ENCODE measurements at places on chromosomes 3 and 15. TPM values are rescaled to one million over a fixed set of nuclear protein-coding genes. Genes with fewer than 3 reads are reported as not detected.

DNA sequence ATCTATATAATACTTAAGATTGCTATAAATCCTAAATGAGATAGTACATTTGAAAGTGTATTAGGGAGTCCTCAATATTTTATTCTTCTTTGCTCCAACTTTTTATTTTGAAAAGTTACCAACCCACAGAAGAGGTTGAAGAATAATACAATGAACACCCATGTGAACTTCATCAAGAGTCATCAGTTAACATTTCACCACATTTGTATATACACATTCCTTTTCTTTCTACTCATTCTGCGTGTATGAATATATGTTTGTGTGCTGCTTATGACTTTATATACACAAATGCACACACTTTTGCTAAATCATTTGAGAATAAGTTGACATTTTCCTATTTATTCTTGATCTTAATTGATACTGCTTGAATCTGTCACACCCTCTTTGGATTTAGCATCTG, 193.3 kb upstream of the CGNL1 start:
- DNase-seq: no peak

The HIGD2B gene
- not detected for polyA plus RNA-seq

- DNase-seq: peak; percentile 16
Observed at GRCh38 chr15:57082054-57082728, 163.7 kb downstream of the TCF12 start.

DNA sequence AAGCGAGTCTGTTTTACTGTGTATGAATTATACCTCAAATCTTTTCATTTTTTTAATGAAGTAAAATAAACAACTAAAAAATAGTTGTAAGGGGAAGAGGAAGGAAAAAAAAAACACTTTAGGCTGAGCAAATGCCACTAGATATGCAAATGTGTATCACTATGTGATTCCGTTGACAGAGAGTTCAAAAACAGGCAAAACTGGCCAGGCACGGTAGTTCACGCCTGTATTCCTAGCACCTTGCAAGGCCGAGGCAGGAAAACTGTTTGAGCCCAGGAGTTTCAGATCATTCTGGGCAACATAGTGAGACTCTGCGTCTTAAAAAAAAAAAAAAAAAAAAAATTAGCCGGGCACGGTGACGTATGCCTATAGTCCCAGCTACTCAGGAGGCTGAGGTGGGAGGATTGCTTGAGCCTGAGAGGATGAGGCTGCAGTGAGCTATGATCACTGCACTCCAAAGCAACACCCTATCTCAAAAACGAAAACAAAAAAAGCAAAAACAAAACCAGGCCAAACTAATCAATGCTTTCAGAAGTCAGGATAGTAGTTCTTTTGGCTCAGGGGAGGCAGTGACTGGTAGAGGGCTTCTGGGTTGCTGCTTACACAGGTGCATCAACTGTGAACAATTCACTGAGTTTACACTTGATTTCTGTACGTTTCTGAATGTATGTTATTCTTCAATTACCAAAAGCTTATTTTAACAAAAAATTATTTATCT, 7.4 kb downstream of the PRC1 start:
- DNase-seq: no peak

The ZCWPW2 gene
- 1.7 TPM for polyA plus RNA-seq

DNA sequence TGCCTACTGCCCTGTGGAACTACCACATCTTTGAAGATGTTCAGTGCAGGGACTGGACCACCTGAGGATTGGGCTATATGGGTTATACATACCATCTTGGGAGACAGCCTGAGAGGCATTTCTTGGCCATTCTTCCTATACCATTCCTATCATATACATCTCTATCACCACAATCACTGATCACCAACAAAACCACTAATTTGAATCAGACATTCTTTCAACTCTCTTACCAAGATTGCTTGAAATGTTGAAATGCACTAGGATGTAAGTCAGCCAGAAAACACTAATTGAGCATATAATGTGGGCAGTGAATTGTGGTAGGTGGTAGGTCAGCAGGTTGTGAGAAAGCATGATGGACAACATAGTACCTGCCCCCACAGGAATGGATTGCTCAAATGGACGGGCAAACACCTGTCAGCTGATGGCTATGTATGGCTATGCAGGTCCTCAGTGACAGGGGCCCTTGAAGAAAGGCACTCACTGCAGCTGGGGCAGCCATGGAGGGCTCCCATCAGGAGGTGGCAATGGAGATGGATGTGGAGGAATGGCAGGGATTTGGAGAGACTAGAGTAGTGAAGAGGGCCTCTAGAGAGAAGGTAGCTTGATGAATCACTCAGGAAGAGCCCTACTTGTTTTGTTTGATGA, 49.1 kb downstream of the AMOTL2 start:
- no peak for DNase-seq

- no peak for DNase-seq
Observed at GRCh38 chr3:128226186-128226725, 73.0 kb downstream of the EEFSEC start.

- DNase-seq: no peak
Observed at GRCh38 chr3:55327131-55327920, 159.8 kb downstream of the WNT5A start.

The TXNRD3 gene
- polyA plus RNA-seq: 21.5 TPM

DNA sequence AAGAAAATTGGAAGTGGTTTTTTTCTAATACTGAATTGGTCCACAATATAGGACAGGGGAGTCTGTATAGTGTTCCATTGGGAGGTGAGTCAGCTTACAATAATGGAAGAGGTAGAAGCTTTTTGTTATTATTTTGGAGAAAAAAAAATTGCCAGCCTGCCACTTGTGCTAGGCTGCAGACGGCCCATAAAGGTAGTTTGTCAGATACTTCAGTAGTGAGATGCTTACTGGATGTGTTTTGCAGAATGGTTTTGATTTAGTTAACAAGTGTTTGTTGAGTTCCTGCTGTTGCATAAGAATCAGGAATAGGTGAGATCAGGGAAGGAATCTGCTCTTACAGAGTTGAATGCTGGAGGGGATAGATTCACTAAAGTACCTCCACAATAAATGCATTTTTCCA, 1.0 kb downstream of the DTWD1 start:
- DNase-seq: no peak

The MORC1 gene
- polyA plus RNA-seq: 0.49 TPM

The ZPLD1 gene
- polyA plus RNA-seq: 0.62 TPM

DNA sequence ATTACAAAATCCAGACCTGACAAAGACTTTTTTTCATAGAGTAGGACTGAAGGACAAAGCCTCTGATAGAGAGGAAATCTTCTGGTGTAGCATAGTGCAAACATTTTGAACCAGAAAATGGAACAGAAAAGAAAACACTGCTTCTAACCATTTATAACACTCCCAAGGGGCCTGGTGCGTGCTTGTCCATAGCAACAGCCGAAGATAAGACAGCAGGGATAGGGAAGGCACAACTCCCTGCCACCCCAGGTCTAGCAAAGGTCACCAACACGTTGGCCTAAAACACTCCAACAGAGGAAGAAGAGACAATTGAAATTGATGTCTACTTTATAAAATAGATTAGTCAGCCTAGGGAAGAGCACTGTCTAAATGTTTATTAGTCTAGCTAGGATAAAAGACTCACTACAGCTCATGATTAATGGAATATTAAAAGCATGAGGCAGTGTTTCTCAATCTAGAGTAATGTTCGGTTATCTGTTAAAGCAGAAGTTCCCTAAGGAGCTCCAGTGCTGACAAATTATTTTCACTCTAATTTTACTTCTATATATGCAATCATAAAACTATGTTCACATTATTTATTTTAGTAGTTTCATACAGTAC, 145.2 kb downstream of the P3H2 start:
- DNase-seq: no peak

DNA sequence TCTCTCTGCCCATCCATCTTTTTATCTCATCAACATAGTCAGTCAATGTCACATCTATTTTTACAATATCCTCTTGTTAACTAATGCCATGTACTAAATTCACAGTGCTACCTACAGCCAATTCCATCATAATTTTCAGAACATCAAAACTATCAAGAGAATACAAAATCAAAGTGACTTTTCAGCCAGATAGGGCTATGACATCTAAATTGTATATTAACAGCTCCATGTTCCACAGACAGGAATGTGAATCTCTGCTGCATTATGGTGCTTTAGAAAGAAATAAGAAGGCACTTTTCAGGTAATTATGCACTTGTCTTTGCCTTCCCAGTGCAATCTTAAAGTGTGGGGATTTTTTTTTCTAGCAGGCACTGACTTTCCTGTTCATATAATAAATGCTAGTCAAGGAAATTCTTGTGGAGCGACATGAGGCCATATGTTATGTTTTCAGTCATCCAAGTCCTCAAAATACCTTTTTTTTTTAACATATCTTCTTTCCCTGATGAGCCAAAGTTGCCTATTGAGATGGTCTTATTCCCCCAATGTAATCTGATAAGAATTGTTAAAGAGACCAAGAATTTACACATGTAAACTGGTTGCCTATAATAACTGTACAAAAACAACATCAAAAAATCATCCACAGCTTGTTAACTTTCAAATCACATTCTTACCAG, 252.0 kb upstream of the CNTN3 start:
- DNase-seq: no peak

DNA sequence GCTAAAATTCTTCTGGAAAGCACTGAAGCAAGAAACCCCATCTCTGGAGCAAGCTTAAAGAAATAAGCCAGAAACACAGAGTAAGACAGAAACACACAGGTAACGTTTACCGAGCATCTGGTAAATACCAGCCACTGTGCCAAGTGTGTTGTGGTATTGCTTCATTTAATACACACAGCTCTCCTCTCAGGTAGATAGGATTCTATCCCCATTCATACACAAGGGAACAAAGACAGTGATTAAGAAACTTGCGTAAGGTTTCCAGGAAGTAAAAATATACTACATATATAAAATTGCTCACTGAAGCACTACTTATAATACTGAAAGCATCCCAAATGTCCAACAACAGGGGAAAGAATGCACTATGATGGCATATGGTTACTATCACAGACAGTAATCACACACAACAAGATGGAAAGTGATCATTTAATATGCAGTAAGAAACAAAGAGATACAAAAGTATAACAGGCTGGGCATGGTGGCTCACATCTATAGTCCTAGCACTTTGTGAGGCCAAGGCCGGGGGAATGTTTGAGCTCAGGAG, 27.5 kb downstream of the TAMM41 start:
- DNase-seq: no peak

DNA sequence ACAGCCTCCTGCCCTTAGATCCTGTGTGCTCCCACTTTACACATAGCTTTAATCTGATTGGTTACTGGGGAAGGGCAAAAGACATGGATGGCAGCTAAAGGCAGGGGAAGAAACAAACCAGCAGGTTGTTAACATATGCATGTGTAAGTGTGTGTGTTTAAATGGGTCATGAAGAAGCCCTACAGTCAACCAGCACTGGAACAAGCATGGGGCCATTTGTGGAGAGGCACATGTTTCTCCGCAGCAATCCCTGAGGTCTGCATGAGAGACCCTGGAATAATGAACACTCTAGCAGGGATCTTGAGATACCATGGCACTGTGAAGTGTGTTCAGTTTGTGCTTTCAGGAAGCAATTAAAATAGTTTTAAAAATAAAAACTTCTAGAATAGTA, 6.0 kb downstream of the KLF13 start:
- DNase-seq: no peak

The NAA80 gene
- 7.6 TPM for polyA plus RNA-seq

The MEX3B gene
- 12.9 TPM for polyA plus RNA-seq

DNA sequence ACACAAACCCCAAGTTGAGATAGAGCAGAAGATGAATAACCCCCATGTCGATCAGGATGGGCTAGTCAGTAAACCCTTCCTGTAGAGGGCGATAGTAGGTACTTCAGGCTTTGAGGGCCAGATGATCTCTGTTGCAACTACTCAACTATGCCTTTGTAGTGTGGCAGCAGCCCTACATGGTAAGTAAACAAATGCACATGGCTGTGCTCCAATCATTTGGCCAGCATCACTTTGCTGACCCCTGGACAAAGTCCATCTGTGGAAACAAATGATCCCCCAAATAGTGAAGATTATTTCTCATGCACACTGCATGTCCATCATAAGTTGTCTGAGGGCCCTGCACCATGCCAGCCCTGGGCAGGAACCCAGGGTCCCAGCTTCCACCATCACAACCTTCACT, 402.2 kb upstream of the PROK2 start:
- no peak for DNase-seq

DNA sequence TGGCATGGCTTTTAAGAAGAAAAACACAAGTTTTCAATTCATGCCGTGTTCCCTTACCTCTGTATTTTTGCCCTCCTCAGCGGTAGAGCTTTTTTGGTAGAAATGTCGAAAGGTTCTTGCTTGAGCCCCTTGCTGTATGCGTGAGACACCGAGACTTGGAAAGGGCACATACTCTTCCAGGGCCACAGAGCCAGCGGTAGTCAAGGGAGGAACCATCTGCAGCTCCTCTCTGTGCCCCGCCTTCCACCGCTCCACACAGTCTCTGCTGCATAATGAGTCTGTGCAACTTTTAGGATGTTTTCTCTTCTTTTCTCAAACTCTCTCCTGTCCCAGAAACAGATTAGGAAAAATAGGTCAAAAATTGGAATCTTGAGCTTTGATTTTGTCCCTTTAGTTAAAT, 77.5 kb downstream of the LPP start:
- no peak for DNase-seq

- no peak for DNase-seq
Observed at GRCh38 chr3:14154276-14154675, 24.1 kb downstream of the XPC start.

The SPINT1 gene
- 60.3 TPM for polyA plus RNA-seq

DNA sequence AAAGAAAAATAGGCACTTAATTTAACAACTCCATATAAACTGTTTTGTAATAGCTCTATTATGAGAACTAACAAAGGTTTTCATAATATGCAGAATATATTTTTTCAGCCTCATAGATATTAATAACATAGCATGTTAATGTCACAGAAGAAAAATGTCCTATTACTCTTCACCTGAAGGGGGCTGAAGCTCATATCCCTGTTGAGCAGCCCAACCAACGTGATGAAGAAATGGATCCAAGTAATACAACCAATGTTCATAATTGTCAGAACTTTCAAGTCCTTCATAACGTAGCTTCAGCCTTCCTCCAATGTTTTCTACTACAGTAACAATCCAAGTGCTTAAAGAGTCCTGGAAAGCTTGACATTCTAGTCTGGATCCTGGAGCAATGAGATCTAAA, 34.5 kb upstream of the STIMATE start:
- no peak for DNase-seq

DNA sequence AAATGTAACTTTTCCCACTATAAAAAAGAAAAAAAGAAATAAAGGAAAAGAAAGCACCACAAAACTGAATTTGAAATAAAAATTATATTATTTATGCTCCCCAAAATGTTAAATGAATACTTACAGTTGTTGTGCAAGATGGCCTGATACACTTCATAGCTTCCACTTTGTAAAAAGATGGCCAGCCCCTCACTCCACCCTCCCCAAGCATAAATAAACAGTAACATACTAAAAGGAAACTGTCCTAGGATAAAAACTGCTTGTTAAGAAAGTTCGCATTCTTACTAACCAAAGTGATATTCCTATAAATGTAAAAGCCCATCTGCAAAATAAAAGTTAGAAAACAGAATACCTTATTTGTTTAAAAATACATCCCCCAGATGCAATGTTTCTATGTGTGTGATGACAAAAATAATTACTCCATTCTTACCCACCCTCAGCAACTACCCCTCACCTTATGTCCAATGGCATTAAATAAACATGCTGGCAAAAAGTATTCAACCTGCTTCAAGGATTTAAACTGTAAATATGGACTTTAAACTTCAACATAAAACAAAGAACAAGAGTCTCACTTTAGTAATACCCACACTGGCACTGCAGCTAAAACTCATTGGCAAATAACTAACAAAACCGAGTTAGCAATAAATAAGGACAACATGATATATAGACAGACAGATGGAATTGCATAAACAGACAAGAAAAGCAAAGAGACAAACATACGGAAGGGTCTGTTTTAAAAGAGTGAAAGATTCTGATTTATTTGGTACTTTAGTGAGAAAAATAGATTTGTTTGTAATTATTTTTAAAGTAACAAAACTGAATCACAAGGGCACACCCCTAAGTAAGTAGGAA, 47.7 kb downstream of the ZBTB20 start:
- no peak for DNase-seq

All from right renal cortex interstitium (tissue), 3 donors.